Activated CD8-positive, alpha-beta memory T cell treated with anti-CD3 and anti-CD28 coated beads, Interleukin-2, amount 10 ng/mL, durations not matched to agents 7 days and 5 days (primary cell): ENCODE measurements at places on chromosomes 5 and 9. TPM values are rescaled to one million over a fixed set of nuclear protein-coding genes. Genes with fewer than 3 reads are reported as not detected.

Gene UGT3A1
- total RNA-seq: not detected

DNA sequence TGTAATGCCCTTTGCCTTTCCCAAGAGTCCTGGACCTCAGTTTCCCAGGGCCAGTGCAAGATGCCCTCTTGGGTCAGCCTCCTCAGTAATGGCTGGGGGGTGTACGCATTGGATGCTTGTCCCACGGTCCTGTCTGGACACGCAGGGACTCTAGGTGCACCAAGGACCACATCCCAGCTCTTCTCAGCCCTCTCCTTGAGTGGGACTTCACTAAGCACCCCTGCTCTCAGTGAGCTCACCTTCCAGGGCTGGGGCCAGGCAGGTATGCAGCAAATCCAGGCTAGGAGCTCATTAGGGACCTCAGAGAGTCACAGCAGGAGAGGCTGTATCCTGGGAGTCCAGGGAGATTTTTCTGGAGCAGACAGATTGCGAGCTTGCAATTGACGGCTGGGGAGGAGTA lies 59.8 kb downstream of the MACROH2A1 start:
- no peak for DNase-seq

GRCh38 chr9:36802201-36802920 lies 229.7 kb downstream of the MELK start:
- no peak for DNase-seq

DNA sequence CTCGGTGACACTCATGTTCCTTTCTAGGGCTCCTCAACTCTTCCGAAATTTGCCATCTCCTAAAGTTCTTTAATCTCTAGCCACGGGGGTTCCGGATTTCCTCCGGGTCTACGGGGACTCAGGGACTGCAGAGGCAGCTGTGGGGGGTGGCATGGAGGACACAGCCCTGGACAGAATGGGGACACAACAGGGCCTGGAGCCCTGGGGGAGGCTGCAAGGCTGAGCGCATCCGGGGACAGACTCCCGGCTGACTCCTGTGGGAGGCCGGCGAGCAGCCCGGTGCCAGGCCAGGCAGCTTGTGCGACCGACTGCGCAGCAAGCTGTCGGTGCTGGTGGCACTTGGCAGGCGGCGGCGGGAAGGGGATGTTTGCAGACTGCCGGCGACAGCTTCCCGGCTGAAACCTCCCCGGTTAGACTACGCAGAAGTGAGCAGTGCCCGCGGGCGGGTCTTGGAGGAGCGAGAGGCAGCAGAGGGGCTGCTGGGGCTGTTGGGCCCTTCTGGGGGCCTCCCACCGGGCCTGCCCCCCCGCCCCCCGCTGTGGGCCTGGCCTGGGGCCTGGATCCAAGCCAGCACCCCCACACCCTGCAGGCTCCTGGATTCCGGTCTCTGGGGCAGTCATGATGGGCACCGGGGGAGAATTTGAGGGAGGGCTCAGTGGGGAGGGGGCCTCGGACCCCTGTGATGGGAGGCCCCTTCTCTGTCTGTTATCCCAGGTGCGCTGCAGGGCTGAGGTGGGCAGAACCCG lies 28.7 kb upstream of the UBAC1 start:
- DNase-seq: no peak

- DNase-seq: no peak
Observed at GRCh38 chr9:103999375-104000062, 94.6 kb upstream of the SMC2 start.

DNA sequence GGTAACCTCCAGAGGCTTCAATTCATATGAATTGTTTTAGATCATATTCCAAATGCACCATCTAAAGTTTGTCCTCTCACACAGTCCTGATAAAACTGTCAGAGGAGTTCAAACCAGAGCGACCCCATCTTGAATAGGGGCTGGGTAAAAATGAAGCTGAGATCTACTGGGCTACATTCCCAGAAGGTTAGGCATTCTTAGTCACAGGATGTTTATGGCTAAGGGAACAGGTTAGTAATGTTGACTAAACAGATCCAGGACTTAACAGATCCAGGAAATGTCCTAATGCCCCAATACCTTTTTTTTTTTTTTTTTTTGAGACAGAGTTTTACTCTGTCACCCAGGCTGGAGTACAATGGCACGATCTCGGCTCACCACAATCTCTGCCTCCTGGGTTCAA lies 192.6 kb upstream of the PRDM9 start:
- no peak for DNase-seq

GRCh38 chr9:100426530-100427365 lies at the start of gene MSANTD3:
Gene MSANTD3, plus strand, starts transcription at chr9:100427143. Its CDS starts 14,796 bp downstream, at chr9:100441939.
- peak; percentile 62 for DNase-seq

Gene SLC35A4
- total RNA-seq: 100 TPM

Gene CDKN2A
- 34.1 TPM for total RNA-seq

Gene THBS4
- total RNA-seq: 3.6 TPM

- no peak for DNase-seq
Observed at GRCh38 chr5:38579105-38579504, 22.7 kb upstream of the LIFR start.

Gene PCDHGA2
- not detected for total RNA-seq

Gene C5orf24
- total RNA-seq: 29.7 TPM

DNA sequence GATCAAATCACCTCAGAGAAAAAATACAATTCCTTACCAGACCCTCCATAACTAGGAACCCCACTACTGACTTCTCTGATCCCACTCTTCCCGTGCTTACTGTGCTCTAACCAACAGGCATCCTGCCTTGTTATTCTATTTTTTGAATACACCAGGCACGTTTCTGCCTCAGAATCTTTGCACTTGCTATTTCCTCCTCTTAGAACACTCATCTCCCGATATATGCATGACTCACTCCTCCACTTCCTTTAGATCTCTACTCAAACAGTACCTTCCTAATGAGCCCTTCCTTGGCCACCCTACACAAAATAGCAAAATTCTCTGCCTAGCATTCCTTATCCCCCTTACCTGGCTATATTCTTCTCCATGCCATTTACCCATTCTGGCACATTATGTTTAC lies 43.9 kb downstream of the MAPKAP1 start:
- DNase-seq: no peak

Gene PRDM9
- not detected for total RNA-seq

DNA sequence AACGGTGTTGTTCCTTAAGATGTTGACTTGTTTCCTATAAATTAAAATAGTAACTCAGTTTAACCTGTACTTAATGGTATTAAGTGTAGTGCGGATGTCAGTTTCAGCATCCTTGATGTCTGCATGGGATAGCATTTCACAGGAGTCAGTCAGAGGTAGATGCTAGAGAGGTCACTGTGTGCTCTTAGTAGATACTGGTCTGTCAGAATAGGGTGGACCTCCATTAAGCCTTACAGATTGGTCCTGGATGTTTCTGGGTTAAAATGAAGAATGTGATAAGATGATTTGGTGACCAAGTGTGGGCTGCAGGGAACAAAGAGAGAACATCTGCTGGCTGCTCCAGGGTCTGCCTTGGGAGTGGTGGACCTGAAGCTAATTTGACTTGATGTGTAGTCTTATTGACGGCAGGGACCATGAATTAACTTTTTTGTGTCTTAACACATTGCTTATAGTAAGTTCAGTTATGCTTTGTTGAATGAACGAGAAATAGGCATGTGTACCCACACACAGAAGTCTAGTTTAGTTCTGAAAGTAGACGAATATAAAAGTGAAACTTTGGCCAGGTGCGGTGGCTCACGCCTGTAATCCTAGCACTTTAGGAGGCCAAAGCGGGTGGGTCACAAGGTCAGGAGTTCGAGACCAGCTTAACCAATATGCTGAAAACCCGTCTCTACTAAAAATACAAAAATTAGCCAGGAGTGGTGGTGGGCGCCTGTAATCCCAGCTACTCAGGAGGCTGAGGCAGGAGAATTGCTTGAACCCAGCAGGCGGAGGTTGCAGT lies 12.5 kb downstream of the RAB24 start:
- no peak for DNase-seq

- no peak for DNase-seq
Observed at GRCh38 chr5:132790201-132790865, 13.3 kb upstream of the SEPTIN8 start.

Gene SYNPO
- 0.05 TPM for total RNA-seq

Gene GPR150
- total RNA-seq: 0.58 TPM

Gene KIF24
- 9.3 TPM for total RNA-seq

GRCh38 chr5:95216136-95216955 lies 68.5 kb downstream of the MCTP1 start:
- no peak for DNase-seq
